ENCODE measurements at places on chromosomes 2 and 18.

GRCh38 chr2:185782223-185782769 is 43.7 kb downstream of the FSIP2 start:
- DNase-seq, result no peak

- DNase-seq, result no peak
Observed at GRCh38 chr2:166239548-166239947, 111.7 kb upstream of the SCN1A start.

DNA sequence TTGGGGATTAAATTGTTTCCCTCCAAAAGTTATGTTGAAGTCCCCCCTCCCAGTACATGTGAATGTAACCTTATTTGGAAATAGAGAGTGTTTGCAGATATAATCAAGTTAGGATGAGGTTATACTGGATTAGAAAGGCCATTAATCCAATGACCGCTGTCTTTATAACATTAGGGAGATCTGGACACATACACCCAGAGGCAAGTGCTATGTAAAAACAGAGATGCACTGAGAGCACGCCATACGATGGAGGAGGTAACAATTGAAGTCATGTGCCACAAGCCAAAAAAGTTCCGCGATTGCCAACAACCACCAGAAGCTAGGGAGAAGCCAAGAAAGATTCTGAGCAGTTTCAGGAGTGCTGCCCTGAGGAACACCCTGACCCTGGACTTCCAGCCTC is 153.3 kb downstream of the RNF144A start:
- no peak for DNase-seq

DNA sequence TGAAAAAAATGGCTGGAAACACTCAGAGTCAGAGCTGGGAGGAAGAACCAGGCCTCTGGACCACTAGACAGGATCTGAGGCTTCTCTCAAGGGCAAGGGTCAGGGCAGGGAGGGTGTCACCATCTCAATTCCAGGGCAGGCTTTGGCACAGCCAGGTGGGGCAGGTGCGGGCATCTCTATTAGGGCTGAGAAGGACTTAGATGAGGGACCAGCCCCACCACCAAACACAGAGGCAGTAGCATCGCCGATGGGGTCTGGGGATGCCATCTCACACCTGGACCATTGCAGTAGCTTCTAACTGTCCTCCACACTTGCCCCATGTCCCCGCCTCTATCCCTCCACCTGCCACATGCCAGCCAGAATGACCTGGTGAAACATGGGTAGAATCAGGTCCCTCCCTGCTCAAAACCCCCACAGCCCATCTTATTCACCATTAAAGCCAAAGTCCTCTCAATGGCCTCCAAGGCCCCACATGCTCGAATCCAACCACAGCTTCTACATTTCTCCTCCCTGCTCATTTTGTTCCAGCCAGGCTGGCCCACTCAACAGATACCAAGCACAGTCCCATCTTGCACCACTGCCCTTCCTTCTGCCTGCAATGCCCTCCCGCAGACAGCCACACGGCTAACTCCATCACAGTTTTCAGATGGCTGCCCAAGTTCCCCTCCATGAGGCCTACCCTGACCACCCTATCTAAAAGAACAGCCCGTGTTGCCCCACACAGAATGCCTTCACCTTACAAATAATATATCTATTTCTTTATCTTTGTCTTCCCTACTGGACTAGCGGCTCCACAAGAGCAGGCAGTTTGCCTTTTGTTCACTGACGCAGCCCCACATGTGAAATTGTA is 177.4 kb downstream of the SMAD2 start:
- no peak for DNase-seq

GRCh38 chr2:112256654-112257053 is 1.8 kb upstream of the ZC3H8 start:
- no peak for DNase-seq

GRCh38 chr18:62426191-62426488 is 96.7 kb upstream of the ZCCHC2 start:
- no peak for DNase-seq

DNA sequence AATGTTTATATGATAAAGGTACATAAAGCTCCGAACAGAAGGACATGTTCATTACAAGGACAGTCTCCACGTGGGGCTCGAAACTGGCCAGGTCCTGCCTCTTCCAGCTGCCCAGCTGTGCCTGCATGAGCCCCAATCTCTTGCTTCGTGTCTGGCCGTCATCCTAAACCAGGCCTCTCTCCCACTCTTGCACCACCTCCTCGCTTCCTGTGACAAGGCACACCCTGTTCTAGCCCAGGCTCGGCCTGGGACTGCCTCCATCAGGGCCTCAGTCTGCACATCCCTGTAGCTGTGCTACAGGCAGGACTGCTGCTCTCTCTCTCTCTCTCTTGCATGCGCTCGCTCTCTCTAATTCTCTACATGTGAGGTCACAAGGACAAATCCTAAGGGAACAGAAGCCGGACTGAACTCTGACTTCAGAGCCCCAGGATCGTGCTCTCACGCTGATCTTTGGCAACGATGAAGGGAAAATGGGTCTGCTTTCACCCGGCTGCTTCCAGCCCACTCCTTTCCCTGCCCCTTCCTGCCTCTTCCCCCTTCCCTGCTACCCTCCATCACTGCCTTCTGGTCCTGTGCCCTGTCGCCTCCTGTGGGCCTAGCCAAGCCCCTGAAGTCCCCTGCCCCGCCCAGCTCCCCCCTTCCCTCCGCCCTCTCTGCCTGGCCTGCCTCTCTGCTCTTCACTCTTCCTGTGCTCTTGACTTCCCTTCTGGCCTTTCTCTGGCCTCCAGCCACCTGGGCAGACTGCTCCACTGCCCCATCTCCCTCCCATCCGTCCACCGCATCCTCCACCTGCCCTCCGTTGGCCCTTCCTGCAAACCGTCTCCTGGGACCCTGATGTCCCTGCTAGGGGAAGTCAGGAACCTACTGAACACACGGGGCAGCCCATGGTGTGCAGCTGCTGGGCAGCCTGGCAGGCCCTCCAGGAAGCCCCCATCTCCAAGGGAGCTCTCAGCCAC is 7.8 kb upstream of the GPR55 start:
- peak; percentile 58 for DNase-seq

- no peak for DNase-seq
Observed at GRCh38 chr2:120247851-120248250, 4.8 kb upstream of the RALB start.

Data from activated CD8-positive, alpha-beta memory T cell treated with anti-CD3 and anti-CD28 coated beads for 24 hours (primary cell).